Stimulated activated CD8-positive, alpha-beta memory T cell treated with anti-CD3 and anti-CD28 coated beads, Interleukin-15, amount 100 ng/mL, for 48 hours (primary cell): ENCODE measurements at places on chromosomes 12 and 14.

- no peak for DNase-seq
Measured at GRCh38 chr14:23600806-23601205, 22.2 kb upstream of the JPH4 start.

DNA sequence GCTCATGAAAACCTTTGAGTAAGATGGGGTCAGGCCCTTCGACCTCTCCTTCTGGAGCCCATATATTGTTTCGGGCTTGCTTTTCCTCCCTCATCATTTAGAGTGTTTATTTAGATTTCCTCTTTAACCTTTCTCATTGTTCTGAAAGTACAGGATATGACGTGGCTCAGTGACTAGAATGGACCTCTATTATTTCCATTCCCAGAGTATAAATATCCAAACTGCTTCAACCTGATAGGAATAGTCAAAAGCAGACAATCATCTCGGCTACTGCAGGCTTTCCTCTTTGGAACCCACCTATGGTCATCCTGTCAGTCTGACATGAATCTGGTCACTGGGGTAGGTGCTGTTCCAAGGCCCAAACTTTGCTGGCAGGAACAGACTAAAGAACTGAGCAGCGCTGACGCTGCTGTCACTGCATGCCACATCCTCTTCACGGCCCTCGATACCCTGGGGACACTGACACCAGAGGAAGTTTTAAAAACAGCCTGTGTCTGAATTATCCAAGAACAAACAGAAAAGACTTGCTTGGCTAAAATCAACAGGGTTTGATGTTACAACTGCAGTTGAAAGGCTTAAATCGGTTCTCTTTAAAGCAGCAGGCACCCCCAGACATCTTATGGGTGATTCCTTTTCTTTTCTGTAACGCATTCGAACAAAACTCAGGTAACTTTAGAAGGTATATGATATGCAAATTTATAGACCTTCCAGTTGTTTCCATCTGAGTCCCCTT, 5.0 kb upstream of the DDX47 start:
- no peak for DNase-seq

DNA sequence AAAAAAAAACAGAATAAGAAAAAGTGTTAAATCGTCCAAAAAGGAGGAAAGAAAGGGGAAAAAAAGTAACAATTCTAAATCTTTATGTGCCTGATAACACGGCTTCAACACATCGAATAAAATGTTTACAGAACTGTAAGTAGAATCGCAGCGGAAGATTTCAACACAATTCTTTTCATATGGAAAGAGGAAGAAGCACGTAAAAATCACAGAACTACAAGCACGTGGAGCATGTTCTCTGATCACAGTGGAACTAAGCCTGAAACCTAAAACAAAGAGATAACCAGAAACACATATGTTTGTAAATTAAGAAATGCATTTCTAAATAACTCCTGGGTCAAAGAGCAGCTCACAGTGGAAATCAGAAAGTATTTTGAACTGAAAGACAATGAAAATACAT, 8.7 kb downstream of the CLEC7A start:
- no peak for DNase-seq

- DNase-seq, result no peak
Measured at GRCh38 chr14:52948836-52949235, 2.0 kb downstream of the FERMT2 start.

DNA sequence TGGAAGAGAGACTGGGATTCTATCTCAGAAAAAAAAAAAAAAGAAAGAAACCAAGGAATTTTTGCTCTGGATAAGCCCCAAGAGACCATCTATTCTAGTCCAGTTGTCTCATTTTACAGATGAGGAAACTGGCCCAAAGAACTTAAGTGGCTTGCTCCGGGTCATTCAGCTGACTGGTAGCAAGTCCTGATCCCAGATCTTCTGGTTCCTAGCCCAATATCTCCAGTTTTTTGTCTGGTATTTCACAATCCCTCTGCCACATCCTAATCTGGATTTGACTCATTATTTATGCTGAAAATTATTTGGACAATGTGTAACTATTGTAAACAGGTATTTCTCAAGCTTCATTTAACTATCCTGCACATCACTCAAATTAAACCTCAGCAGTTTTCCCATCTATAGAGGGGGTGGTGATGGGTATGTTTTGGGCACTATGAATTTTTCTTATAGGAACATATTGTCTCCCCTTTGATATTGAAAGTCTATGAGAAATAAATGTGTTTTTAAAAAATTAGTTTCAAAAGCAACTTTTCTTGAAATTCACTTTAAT, 43.4 kb downstream of the PPP2R5E start:
- DNase-seq, result no peak

DNA sequence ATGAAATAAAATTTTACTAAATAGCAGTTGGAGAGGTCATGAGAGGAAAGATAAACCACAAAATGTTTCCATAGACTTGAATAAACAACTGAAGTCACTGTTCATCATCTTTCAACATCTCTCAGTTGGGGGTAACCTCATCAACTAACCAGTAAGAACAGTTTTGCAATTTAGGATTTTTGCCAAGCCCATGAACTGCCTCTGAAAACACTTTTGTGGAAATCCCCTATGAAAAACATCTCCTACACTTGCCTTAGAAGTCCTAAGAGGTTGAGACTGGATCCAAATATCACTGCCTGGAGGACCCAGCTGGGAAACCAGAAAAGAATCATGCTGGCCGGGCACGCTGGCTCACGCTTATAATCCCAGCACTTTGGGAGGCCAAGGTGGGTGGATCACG, 273.1 kb downstream of the C12orf50 start:
- DNase-seq, result no peak

- peak; percentile 36 for DNase-seq
Measured at GRCh38 chr12:98754095-98754494, 109.0 kb downstream of the APAF1 start.

GRCh38 chr14:52840877-52841276, 49.5 kb upstream of the GNPNAT1 start:
- no peak for DNase-seq

DNA sequence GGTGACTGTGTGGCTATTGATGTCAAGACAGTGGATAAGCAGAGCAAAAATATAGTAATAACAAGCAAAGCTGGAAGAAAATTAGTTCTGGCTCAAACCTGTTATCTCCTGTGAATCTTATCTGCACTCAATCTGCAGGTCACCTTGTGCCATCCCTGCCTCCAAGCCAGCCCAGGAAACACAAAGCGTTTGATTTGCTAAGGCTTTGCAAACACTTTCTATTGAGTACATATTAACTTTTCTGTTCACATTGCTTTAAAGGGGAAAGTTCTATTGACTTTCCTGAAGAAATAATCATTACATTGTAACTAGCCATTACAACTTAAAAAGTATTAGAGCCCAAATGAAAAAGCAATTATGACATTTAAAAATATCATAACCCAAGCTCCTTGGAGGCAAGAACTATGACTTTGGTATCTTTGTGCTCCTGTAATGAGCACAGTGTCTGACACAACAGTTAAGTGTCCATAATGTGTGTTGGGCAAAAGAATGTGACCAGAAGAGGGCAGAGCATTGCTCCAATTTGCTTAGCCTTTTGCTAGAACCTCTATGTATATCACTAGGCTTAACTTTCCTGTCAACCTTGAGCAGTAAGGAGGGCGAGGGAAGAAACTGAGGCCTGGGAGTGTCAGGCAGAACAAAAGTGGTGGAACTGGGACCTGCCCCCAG, 24.7 kb downstream of the SERPINA3 start:
- no peak for DNase-seq
